Hepatocyte (in vitro differentiated cells): ENCODE measurements at places on chromosomes 6 and 20. TPM values are rescaled to one million over a fixed set of nuclear protein-coding genes. Genes with fewer than 3 reads are reported as not detected.

GRCh38 chr6:903761-904160, 210.8 kb upstream of the EXOC2 start:
- DNase-seq, result no peak

DNA sequence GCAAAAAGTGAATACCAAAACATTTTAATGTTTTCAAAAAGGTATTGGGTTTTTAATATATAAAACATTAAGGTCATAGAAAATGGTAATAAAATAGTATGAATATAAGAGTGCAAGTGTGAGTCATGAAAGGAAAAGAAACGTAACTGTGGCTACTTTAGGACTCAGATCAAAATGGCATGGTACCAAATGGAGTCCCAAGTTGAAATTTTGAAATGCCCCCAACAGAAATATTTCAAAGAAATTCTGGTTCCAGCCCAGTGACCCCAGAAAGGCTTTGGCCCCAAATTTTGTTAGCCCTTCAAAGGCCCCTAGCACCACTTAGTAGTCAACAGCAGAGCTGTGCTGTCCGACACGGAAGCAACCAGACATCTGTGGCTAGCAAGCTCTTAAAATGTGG, 6.0 kb downstream of the COL12A1 start:
- no peak for DNase-seq

- DNase-seq, result no peak
Measured at GRCh38 chr6:158061361-158061708, 79.7 kb downstream of the SYNJ2 start.

DNA sequence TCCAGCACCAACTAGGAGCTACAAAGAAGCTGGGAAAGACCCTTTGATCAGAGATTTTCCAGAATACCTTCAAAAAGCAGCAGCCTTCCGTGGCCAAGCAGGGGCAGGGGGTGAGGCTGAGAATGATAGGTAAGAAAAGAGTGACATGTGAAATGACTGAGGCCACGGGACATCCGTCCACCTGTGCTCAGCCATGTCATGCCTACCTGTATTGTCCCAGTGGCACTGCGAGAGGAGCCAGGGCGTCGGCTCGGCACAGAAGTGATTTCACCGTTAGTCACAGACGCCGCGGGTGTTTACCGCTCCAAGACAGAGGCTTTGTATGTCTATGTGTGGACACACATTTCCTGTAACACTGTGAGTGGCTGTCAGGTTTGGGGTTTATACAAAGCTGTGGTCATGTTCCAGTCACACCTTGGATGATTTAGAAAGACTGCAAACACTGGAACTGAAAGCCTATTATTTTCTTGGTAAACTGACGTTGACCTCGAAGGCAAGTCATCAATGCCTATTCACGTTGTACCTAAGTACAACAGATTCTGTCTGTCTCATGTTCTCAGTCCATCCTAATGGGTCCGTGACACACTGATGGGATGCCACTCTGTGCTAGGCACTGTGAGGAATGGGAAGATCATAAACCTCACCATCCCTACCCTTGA, 32.1 kb upstream of the JAG1 start:
- no peak for DNase-seq

Gene HLA-DPA1
- polyA plus RNA-seq, result 1.7 and 4.7 TPM in 2 replicates

Gene COL9A1
- polyA plus RNA-seq, result 1.9 and 2.3 TPM in 2 replicates

Gene DEFB123
- not detected in 2 replicates for polyA plus RNA-seq

Gene NELFCD
- 64.0 and 77.7 TPM in 2 replicates for polyA plus RNA-seq

Gene SLC26A8
- 0.18 TPM in 1 of 2 replicates, not detected in the other for polyA plus RNA-seq

Gene C6orf47
- polyA plus RNA-seq, result 19.8 and 25.4 TPM in 2 replicates

Gene PNPLA1
- polyA plus RNA-seq, result 0.48 and 0.64 TPM in 2 replicates
